K562 (cell line): ENCODE measurements at places on chromosomes 4 and X. TPM values are rescaled to one million over a fixed set of nuclear protein-coding genes. Genes with fewer than 3 reads are reported as not detected.

WDFY3 gene
- 12.2 and 13.5 TPM in 2 replicates for total RNA-seq

XAGE2 gene
- not detected in 2 replicates for total RNA-seq

EDA2R gene
- total RNA-seq = not detected in 2 replicates

SERPINA7 gene
- total RNA-seq = not detected in 2 replicates

MAGIX gene
- total RNA-seq = 2.2 and 2.4 TPM in 2 replicates

SLC16A2 gene
- total RNA-seq = 0.07 and 0.13 TPM in 2 replicates

DMRTC1B gene
- total RNA-seq = not detected in 2 replicates

MAGED1 gene
- 30.3 and 31.3 TPM in 2 replicates for total RNA-seq

ETDA gene
- not detected in 2 replicates for total RNA-seq

CLDN34 gene
- not detected in 2 replicates for total RNA-seq

DDX53 gene
- total RNA-seq = 1.5 TPM in 2 replicates

TGIF2LX gene
- not detected in 2 replicates for total RNA-seq

NPY1R gene
- 0.07 and 0.13 TPM in 2 replicates for total RNA-seq

GPR78 gene
- 0.09 and 0.16 TPM in 2 replicates for total RNA-seq

CSAG1 gene
- 56.2 and 58.3 TPM in 2 replicates for total RNA-seq

CORIN gene
- total RNA-seq = 0.31 TPM in 1 of 2 replicates, not detected in the other

CACNA1F gene
- total RNA-seq = 0.04 TPM in 2 replicates

SSX2B gene
- 3.3 TPM in 1 of 2 replicates, not detected in the other for total RNA-seq

OTC gene
- not detected in 2 replicates for total RNA-seq

ZNF41 gene
- total RNA-seq = 6.8 and 6.9 TPM in 2 replicates
